Neural progenitor cell (in vitro differentiated cells): ENCODE measurements at places on chromosomes 4 and X. TPM values are rescaled to one million over a fixed set of nuclear protein-coding genes. Genes with fewer than 3 reads are reported as not detected.

Gene EPHA5
- not detected in 2 replicates for total RNA-seq

Gene PDLIM3
- total RNA-seq = 1.4 and 5.2 TPM in 2 replicates

Gene LRP2BP
- total RNA-seq = 0.69 and 1.3 TPM in 2 replicates

Gene OCIAD2
- total RNA-seq = 25.0 and 28.8 TPM in 2 replicates

Gene ARR3
- total RNA-seq = not detected in 2 replicates

Gene MAGIX
- total RNA-seq = 1.4 and 1.5 TPM in 2 replicates

Gene COX7B2
- not detected in 2 replicates for total RNA-seq

Gene ARAF
- total RNA-seq = 17.4 and 31.3 TPM in 2 replicates

Gene IQCM
- 0.26 TPM in 1 of 2 replicates, not detected in the other for total RNA-seq

Gene SSX4
- not detected in 2 replicates for total RNA-seq

DNA sequence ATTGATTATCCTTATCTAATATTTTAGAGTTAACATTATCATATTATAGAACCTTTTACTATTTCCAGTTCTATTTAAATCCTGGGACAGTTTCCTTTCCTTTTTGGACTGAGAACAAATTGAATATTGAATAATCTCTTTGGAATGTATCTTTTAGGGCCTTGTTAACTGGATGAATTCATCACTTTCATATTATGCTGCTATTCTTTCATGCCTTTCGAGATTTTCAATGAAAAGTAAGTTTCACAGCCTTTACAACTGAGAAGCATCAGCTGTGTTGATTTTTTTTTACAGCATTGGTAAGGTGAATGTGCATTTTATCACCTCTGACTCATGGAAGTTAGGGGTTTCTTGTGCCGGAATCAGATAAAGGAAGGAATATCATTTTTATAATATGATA is 39.6 kb downstream of the PDLIM5 start:
- no peaks in the 10 kb centered on the region for H3K27me3 ChIP-seq
- no peaks in the 10 kb centered on the region for H3K4me1 ChIP-seq
- no peak for DNase-seq

DNA sequence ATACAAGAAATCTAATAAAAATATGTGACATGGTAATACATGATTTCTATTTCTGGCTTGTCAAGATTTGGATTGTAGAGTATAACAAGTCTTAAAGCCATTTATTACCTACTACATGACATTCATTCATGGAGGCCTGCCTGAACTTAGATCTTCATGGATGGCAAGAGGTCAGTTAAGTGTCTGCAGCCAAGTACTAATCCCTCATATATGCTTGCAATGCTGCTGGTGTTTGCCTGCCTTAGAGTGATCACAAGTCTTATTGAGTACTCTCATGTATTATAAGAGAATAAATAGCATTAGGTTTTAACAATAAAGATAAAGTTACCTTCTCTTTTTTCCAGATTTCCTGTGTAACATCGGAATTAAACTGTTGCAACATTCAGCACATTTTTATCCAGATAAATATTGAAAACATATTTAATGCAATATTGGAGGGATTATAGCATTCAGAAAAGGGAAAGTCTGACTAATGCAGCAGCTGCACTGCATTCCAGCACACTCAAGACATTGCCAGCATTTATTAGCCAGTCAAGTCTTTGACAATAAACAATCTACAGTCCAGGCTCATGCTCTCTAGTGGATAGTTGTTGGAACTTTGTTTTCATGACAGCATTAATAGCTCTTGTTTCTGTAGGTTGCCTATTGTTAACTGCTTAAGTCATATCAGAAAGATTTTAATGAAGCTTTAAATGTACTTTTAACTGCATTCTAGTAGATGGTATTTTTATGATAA is 737.1 kb downstream of the FAT4 start:
- no peaks in the 10 kb centered on the region for H3K4me1 ChIP-seq
- no peak overlapping the region for H3K4me3 ChIP-seq
- DNase-seq = no peak
- H3K27ac ChIP-seq = no peak overlapping the region
- no peaks in the 10 kb centered on the region for H3K36me3 ChIP-seq
- H3K27me3 ChIP-seq = no peaks in the 10 kb centered on the region

DNA sequence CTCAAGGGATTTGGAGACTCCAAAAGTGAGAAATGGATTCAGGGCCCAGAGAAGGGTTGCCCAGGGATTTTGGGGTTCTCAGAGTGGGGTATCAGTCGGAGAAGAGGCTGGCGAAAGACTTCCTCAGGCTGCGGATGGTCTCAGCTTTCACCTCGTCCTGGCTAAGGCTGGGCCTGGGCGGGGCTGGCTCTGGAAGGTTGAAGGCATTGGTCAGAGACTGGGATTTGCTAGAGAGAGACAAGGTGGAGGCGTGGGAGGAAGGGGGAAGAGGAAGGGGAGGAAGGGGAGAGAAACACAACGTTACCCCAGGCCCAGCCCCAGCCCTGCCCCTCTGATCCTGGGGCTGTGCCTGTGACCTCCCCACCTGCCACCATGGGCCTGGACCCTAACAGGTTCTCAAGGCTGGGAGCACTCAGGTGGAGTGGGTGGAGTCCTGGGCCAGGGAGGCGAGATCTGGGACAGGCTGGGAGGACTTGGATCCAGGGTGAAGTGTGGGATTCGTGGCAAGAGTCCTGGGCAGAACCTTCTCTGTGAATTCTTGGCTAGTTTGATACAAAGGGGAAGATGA is 9.4 kb upstream of the TIMP1 start:
- DNase-seq = no peak
- H3K4me3 ChIP-seq = no peak overlapping the region
- H3K36me3 ChIP-seq = no peaks in the 10 kb centered on the region
- peaks cover 6% of the 10 kb centered on the region for H3K4me1 ChIP-seq

GRCh38 chr4:133129237-133129636 is 19.9 kb upstream of the PCDH10 start:
- no peak overlapping the region for H3K27ac ChIP-seq
- H3K27me3 ChIP-seq = no peaks in the 10 kb centered on the region
- H3K4me3 ChIP-seq = no peak overlapping the region
- peaks cover 18% of the 10 kb centered on the region for H3K4me1 ChIP-seq
- no peaks in the 10 kb centered on the region for H3K36me3 ChIP-seq
- DNase-seq = no peak

DNA sequence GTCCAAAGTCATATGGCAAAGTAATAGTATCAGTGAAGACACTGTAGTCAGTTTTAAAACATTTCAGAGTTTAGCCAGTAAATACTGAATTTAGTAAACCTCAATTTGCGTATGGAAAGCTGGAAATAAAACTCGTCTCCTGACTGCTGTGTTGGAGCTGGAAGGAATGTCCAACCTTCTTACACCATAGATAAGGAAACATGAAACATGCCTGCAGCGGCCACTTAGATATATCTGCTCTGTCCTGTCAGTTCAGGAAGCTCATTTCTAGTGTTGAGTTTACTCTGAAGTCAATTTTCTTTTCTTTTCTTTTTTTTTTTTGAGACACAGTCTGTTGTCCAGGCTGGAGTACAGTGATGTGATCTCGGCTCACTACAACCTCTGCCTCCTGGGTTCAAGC is 21.2 kb downstream of the ARHGAP10 start:
- H3K36me3 ChIP-seq = no peaks in the 10 kb centered on the region
- H3K27ac ChIP-seq = no peak overlapping the region
- no peaks in the 10 kb centered on the region for H3K27me3 ChIP-seq

DNA sequence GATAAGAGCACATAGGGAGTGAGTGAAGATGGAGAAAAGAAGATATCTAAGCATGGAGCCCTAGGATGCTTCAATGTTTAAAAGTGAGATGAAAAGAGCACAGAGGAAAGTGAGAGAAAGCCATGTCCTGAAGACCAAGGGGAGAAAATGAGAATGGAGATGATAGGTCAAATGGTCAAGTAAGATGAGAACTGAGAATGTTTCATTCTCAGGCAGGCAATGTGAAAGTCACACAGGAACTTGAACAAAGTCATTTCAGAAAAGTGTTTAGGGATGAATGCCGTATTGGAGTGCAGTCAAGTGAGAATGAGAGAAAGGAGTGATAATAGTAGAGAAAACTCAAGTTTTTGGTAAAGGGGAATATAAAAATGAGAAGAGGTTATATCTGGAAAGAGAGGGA is 148.7 kb upstream of the PTCHD1 start:
- no peaks in the 10 kb centered on the region for H3K4me1 ChIP-seq
- no peaks in the 10 kb centered on the region for H3K36me3 ChIP-seq
- no peak for DNase-seq
- no peaks in the 10 kb centered on the region for H3K27me3 ChIP-seq
- H3K4me3 ChIP-seq = no peak overlapping the region

DNA sequence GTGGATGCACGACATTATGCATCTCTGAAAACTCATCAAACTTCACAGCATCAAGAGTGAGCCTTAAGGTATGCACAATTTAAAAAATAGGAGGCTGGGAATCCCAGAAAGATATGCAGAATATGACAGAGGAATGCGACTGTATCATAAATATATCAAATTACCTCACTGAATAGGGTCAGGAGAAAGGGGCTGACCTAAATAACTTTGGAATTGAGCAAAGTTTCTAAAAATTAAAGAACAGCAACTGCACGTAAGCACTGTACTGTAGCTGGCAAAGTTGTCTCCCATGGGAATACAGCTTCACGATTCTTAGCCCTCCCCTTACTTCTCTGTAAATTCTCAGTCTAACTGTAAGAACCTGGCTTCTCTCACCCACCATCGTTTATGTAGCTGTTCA is 397.4 kb upstream of the ZFP42 start:
- no peaks in the 10 kb centered on the region for H3K27me3 ChIP-seq
- no peak overlapping the region for H3K27ac ChIP-seq
- no peak overlapping the region for H3K4me3 ChIP-seq
- no peaks in the 10 kb centered on the region for H3K4me1 ChIP-seq
- no peaks in the 10 kb centered on the region for H3K36me3 ChIP-seq

DNA sequence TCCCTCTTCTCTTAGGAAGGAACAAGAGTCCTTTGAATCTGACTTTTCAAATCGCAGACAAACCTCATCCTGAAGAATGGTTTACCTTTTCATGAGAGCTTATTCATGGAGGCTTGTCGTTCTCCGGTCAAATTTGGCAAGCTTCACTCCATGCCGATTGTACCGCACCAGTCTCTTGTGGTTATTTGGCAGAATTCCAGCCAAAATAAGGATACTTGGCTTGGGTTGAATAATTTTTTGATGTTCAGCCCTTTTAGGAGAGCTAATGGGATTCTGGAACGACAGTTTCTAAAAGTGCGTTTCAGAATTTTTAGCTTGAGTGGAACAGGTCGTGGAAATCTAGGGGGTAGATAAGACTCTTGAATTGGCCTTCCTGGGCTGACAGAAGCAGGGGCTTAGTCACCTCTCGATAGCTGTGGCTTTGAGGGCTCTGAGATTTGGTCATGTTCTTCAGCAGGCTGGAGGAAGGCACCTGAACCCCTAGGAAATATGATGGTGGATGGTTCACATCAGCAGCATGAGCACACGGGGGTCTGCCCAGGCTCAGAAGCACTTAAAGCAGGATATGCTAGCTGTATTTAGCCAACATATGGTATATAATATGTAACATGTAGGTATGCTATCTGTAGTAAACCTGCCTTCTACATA is 1.5 kb downstream of the KLHL2 start:
- no peak for DNase-seq
- H3K27ac ChIP-seq = no peak overlapping the region
- H3K27me3 ChIP-seq = peaks cover 22% of the 10 kb centered on the region
- H3K4me1 ChIP-seq = peaks cover 43% of the 10 kb centered on the region
- H3K4me3 ChIP-seq = peak overlapping the region; percentile 100

- H3K27ac ChIP-seq = no peak overlapping the region
- H3K4me3 ChIP-seq = no peak overlapping the region
- no peaks in the 10 kb centered on the region for H3K36me3 ChIP-seq
Observed at GRCh38 chr4:95637043-95637600, 88.3 kb upstream of the UNC5C start.

DNA sequence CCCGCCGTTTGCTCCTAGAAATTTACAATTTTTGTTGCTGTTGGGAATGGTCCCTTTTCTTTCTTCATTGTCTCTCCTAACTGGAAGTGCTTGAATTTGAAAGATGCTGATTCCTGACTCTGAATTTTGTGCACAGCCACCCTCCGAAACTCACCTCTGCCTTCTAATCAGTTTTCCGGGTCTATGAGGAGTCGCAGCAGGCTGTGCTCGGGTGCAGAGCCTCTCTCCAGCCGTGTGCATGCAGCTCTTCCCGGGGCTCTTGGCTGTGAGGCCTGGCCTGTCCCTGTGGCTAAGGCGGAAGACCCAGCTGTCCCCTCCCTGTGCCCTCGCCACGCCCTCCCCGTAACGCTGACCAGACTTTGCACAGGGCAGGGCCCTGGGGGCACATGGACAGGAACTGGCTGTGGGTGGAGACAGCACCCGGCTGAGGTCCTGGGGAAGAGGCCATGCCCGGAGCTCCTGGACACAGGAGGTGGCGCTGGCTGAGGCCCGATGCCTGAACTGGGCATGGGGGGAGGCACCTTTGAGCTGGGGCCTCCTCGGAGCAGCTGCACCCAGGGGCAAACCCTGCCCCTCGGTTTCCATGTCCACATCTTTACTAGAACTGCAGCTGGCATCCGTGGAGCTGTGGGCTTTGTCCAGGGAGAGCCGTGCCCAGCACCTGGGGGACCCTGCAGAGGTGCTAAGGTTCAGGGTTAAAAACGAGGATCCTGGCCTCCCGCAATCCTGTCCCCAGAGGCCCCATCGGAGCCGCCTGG is 32.6 kb upstream of the SPON2 start:
- H3K27me3 ChIP-seq = no peaks in the 10 kb centered on the region
- H3K4me1 ChIP-seq = no peaks in the 10 kb centered on the region
- H3K36me3 ChIP-seq = no peaks in the 10 kb centered on the region
- no peak overlapping the region for H3K27ac ChIP-seq
- no peak for DNase-seq

GRCh38 chrX:77431227-77431626 is 16.0 kb upstream of the FGF16 start:
- no peaks in the 10 kb centered on the region for H3K36me3 ChIP-seq
- H3K4me1 ChIP-seq = no peaks in the 10 kb centered on the region
- no peak overlapping the region for H3K27ac ChIP-seq
- H3K4me3 ChIP-seq = no peak overlapping the region

DNA sequence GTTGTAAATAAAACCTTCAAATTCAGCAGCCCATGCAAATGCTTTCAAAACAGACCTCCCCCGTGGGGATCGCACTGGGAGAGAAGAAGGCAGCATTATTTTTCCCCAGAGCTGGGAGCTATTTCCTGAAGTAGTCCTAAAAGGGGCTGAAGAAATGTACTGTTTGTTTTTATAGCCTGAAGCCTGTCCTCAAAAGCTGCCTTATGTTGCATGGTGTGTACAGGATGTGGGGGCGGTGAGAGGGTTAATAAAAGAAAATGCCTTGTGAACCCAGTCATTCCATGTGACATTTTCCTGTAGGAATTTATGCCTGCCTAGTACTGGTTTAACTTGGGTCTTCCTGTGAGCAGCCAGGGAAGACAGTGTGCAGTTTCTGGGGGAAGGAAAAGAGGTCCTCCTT is 144.1 kb downstream of the SOWAHB start:
- no peaks in the 10 kb centered on the region for H3K27me3 ChIP-seq
- no peak overlapping the region for H3K27ac ChIP-seq
- DNase-seq = no peak
- peaks cover 15% of the 10 kb centered on the region for H3K36me3 ChIP-seq
- no peak overlapping the region for H3K4me3 ChIP-seq

- H3K27me3 ChIP-seq = no peaks in the 10 kb centered on the region
- H3K4me1 ChIP-seq = peaks cover 8% of the 10 kb centered on the region
- H3K27ac ChIP-seq = no peak overlapping the region
- no peaks in the 10 kb centered on the region for H3K36me3 ChIP-seq
- DNase-seq = no peak
Observed at GRCh38 chr4:55215087-55215486, 89.7 kb upstream of the KDR start.
